ENCODE measurements at places on chromosomes 12 and 14.

DNA sequence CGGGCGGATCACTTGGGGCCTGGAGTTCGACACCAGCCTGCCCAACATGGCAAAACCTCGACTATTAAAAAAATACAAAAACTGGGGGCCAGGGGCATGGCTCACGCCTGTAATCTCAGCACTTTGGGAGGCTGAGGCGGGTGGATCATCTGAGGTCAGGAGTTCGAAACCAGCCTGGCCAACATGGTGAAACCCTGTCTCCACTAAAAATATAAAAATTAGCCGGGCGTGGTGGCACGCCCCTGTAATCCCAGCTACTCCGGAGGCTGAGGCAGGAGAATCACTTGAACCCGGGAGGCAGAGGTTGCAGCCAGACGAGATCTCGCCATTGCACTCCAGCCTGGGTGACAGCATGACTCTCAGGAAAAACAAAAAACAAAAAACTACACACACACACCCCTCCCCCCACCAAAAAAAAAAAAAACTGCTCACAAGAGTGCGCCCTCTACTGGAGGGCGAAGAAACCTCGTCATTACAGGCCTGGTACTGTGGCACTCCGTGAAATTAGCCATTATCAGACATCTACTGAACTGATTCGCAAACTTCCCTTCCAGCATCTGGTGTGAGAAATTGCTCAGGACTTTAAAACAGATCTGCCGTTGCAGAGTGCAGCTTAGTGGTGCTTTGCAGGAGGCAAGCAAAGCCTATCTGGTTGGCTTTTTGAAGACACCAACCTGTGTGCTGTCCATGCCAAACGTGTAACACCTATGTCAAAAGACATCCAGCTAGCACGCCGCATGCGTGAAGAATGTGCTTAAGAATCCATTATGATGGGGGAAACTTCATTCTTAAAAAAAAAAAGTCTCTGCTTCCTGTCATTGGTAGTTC is 7.7 kb downstream of the PPP1R3E start:
- peak; percentile 68 for DNase-seq

- DNase-seq, result no peak
Measured at GRCh38 chr12:54385251-54385914, 850 bp upstream of the ZNF385A start.

GRCh38 chr14:67908052-67908754 is 88.6 kb downstream of the RAD51B start:
- no peak for DNase-seq

DNA sequence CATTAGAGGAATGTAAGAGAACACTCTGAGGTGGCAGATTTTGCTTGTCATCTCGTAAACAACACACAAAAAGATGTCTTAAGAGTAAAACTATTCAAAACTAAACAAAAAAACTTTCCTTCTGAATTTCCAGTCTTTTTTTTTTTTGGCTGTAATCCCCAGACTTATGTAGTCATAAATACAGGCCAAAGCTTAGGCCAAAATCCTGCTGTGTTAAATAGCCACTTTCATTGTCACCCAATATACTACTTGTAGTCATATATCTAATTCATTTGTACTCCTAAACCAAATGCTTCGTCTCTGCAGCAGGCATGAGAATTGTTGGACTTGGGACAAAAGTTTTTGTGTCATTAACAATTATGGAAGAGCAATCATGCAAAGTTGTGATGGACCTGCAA is 103.5 kb upstream of the ATF1 start:
- no peak for DNase-seq

DNA sequence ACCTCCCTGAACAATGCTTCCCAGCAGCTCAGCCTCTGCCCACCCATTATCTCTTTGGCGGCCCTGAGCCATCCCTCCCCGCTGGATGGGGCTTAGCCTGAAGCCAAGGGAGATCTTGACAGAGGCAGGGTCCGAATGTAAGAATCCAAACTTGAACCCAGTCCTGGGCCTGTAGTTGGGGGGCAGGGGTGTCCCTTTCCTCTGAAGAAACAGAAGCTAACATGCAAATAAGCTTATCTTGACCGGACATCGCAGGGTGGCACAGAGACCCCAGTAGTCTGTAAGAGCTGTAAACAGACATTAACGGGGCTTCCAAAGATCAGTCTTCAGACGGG is 6.0 kb downstream of the DLK1 start:
- no peak for DNase-seq

DNA sequence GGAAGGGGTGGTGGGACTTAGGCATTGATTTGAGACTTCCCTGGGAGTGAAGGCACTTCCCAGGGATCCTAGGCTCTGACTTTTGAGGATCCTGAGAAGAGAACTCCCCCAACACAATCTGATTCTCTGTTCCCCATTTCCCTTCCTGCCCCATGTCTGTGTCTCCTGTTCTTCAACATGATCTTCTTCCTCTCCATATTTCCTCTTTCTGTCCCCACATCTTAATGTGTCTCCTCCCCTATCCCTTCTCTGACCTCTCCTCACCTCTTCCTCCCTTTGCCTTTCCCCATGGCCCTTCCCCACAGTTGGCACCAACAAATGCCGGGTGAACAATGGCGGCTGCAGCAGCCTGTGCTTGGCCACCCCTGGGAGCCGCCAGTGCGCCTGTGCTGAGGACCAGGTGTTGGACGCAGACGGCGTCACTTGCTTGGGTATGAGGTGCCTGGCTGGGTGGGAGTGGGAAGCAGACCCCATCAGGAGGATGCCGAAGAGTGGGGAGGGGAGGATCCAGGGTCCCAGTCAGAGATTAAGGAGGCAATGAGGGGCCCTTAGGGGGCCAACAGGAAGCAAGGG is 15.2 kb upstream of the LRP1-AS start:
- no peak for DNase-seq

DNA sequence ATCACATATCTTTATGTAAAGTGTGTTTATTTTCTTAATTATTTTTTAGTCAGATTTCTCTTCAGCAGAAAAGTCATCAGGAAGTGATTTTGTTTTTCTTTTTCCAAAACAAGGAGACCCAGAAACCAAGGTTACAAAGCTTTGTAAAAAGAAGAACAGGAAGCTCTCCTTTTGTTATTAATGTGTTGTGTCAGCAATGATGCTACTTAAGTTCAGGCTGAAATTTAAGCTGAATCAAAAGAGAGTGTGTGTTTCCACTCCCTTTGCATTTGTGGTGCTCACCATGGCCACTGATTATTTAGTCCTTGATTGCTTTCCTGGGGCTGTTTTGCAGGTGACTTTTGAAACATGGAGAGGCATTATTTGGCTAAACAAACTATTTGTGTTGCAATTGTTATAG is 155.3 kb upstream of the ATP2B1 start:
- no peak for DNase-seq

Data from NCI-H1694 (cell line).